ENCODE measurements at places on chromosomes 5 and 9.

- no peak for DNase-seq
Observed at GRCh38 chr9:78101247-78101646, 69.6 kb upstream of the GNAQ start.

DNA sequence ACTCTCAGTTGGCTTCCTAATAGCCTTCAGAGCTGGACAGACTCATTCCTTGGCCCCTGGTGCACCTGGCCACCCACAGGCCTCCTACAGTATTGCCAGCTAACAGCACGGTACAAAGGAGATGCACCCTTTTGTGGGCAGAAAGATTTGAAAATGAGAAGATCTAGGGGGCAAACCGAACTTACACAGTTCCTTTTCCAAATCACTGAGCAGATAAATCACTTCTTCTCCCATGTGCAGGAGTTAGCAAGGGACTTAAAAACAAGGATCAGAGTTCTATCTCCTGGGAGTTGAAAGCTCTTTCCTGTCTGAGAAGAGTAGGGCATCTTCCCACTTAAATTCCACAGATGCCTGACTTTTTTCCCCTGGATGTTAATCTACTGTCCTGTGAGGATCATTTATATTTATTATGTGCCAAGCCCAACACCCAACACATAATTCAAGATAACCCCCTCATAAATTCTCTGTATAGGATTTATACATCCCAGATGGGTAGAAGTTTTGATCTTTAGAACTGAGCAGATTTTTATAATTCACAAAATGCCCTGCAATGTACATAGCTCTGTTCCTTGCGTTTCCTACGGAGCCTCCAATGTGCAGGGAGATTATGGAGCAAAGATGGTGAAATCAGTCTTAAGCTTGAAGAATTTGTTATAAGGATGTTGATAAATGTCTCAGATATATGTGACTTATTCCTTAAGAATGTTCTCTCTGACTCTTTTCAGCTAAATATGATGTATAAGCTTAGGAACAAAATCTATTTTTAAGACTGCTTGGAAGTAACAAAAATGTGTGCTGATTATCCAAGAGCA, 207.2 kb upstream of the DAPK1 start:
- DNase-seq = no peak

DNA sequence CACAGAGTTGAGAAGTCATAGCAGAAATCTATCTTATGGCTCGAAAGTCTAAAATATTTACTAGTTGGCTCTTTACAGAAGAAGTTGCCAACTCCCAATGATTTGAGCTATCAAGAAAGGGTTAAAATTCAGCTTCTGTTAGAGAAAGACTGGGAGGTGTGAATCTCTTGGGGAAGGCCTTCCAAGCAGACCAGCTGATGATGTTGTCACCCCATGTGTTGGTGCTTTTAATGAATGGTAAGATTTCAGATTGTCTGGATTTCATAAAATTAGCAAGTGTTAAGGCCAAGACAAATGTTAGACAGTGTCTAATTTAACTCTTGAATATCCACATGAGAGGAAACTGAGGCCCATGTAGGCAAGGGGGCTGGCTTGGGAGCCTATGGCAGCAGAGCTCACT, 63.9 kb downstream of the PPARGC1B start:
- DNase-seq = no peak

GRCh38 chr9:110109333-110110092, 98.4 kb downstream of the C9orf152 start:
- DNase-seq = no peak

GRCh38 chr5:35331956-35332950, 102.0 kb upstream of the PRLR start:
- no peak for DNase-seq

DNA sequence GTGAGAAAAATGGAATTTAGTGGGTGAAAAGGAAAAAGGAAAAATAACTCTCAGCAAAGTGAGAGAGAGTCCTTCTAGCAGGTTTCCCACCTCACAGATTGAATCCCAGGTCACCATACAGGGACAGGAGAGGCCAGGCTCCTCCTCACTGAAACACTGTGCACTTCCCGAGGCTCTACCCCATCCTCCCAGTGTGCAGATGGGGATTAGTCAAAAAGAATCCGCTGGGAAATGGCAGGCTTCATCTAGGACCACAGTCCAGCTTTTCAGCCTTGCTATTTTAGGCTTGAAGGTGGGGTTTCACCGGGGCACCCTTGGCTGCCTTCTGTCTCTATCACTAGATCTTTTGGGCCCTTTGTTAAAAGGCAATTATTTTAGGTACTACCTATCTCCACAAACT, 47.8 kb downstream of the YIPF5 start:
- DNase-seq = no peak

DNA sequence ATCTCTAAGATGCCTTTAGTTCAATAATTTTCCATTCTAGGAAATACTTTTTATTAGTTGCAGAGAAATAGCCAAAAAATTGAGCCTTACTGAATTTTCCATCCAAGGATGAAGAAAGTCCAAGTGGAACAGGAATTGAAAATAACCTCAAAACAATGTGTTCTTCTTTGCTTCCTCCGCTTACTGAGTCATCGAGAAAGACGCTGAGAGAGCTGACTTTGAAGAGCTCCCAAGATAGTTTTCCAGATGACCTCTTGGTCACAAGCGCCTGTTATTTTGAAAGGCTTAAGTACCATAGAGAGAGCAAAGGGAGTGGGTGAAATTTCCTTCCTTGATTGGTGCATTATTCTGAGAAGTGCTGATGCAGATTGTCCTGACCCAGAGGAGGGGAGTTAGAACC, 253.5 kb upstream of the ATP10B start:
- DNase-seq = no peak

DNA sequence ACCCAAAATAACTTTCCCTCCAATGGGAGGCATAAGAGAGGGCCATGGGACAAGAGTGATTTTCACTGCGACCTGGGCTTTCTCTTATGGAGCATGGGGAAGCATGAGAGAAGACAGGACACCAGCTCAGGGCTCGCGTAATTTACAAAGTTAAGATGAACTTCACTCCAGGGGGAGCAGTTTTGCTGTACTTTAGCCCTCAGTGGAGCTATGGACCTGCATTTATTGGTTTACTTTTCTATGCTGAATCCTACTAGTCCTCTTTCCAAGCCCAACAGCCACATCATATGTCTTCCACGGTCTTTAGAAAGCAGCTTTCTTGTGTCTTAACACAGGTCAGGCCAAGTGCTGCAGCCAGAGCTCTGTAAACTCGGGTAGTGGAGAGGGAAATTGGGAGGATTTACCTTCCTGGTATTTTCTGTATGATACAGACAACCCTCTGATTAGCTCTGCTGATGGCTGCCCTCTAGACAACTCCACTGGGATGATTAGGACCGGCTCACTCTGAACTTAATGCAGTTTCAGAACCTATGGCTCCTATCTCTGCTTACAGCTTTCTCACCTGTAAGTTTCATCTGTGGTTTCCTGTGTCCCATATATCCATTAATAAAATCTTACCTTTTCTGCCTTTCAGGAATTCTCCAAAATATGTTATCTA, 581.0 kb upstream of the RORB start:
- DNase-seq = no peak

- DNase-seq = no peak
Observed at GRCh38 chr5:33409435-33410170, 31.2 kb upstream of the TARS1 start.

- no peak for DNase-seq
Observed at GRCh38 chr5:134585966-134586365, 46.7 kb downstream of the SAR1B start.

GRCh38 chr5:67462147-67462546, 265.5 kb upstream of the CD180 start:
- DNase-seq = no peak

GRCh38 chr5:64505769-64506566, at the start of gene RGS7BP:
Gene RGS7BP, plus strand, starts transcription at chr5:64506015. Its CDS starts 610 bp downstream, at chr5:64506625.
- DNase-seq = peak; percentile 17

DNA sequence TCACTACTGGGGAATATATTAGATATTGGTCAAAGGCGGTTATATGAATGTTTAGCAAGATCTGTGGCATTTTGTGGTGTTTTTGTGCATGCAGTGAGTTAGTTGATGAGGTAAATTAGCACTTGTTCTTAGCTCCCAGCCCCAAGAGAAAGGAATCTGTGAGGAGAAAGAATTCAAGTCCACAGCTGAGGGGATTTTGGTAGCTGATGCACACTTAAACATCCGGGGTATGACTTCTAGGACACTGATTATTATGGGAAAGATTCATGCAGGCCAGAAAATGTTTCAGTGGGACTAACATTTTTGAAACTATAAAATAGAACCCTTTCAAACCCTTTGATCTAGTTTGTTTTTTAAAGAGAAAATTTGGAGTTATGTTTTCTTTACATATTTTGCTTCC, 118.2 kb upstream of the RPS23 start:
- no peak for DNase-seq

All from brain pericyte (primary cell).